ENCODE measurements at places on chromosomes 7 and 10.

- DNase-seq, result no peak
Measured at GRCh38 chr10:30705625-30706149, 76.1 kb upstream of the LYZL2 start.

DNA sequence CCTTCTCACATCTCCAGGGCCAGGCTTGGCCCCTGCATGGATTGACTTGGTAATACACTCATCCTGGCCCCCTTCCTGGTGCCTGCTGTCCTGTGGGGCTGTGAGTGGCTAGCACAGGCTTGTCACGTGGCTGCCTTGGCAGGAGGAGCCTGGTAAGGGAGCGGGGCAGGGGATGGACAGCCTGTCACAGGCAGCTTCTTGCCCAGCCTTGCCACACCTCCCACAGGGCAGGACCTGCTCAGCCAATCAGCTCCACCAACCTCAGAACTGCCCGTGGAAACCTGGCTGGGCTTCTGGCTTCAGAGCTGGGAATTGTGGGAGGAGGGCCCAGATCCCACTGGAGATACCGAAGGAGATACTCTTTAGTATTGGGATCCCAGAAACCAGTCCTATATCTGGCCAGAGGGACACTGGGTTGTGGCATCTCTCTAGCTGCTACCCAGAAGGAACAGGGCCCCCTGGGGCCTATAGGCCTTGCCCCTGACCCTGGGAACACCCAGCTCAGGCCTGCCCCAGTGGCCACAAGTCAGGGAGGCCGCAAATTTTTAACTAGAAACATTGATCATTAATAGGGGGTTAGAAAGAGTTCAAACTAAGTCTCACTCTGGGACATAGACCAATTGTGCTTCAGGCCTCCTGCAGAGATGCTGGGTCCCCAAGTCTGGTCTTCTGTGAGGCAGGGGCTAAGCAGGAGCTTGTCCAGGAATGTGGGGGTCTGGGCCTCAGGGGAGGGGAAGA lies at the start of gene HOGA1:
Gene HOGA1 (plus strand): TSS at position 330 of the 738 bp plus-strand sequence. CDS start 315 bp downstream, at position 645.
- no peak for DNase-seq

DNA sequence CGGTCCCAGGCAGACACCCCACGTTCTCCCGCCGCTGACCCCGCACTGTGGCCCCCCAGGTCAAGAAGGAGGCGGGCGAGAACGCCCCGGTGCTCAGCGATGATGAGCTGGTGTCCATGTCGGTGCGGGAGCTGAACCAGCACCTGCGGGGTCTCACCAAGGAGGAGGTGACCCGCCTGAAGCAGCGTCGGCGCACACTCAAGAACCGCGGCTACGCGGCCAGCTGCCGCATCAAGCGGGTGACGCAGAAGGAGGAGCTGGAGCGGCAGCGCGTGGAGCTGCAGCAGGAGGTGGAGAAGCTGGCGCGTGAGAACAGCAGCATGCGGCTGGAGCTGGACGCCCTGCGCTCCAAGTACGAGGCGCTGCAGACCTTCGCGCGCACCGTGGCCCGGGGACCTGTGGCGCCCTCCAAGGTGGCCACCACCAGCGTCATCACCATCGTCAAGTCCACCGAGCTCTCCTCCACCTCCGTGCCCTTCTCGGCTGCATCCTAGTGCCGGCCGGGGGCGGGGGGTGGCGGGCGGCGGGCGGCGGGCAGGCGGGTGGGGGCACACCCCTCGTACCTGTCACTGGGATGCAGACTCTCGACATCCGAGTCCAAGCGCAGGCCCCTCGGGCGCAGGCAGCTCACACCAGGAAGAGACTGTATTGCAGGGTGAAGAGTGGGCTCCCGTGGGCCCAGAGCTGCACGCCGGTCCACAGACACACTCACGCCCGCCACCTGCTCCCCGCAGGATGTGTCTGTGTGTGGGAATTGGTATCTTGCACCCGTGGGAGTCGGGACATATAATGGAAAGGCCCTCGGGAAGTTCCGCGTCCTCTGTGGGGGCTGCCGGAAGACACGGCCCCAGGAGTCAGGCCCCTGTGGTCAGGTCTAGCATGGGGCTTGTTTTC lies 9.6 kb downstream of the MAFK start:
- no peak for DNase-seq

- no peak for DNase-seq
Measured at GRCh38 chr10:1408651-1409367, 328.5 kb downstream of the ADARB2 start.

- no peak for DNase-seq
Measured at GRCh38 chr10:120492346-120492745, 35.3 kb downstream of the PLPP4 start.

DNA sequence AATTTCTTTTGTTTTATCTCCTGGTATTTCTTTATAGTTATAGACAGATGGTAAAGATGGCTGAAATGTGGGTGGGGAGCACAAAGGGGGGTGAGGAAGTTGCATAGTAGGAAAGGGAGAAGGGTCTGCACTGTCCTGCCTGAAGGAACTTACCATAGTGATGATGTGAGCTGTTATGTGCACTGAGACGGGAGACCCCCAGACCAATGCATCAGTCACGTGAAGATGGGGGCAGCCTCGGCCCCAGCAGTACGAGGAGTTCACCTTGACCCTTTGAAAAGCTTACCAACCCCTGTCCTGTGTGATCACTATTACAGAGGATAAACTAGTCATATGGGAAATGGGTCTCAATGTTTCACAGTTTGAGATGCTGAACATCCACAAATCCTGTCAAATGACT lies 316.3 kb downstream of the TNS3 start:
- no peak for DNase-seq

DNA sequence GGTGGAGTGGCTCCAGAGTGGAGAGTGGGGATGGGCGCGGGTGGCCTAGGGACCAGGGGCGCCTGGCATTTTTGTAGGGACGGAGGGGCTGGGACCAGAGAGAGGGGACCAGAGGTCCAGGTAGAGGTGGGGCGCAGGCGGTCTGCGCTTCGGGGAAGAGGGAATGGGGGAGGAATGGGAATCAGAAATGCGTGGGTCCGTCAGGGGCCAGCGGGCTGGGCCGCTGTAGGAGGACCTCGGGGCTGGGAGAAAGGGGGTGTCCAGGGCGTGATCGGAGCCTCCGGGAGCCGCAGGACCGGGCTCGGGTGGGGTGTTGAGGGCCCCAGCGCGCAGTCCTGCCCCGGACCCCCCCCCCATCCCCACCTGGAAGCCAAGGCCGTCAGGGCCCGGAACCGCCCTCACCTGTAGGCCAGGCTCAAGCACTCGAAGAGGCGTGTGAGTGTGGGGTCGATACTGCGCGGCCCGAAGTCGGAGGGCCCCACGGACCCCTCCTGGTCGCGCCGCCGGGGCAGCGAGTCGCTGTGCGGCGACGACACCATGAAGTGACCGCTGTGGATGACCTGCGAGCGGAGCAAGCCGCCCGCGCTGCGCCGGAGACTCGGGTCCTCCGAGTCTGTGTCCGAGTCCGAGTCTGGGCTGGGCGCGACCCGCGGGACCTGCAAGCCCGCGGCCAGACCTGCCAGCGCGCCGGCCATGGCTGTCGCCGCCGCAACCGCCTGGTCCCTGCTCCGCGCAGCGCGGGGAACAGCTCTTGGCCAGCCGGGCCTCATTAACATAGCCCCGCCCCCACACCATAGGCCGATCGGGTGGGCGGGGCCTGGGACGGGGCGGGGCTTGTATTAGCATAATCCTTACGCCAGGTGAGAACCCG lies at the start of gene MLXIPL:
Gene MLXIPL (minus strand): TSS at position 725 of the 871 bp plus-strand sequence. CDS start 30 bp downstream, at position 695.
- DNase-seq, result peak; percentile 52

- no peak for DNase-seq
Measured at GRCh38 chr10:119318411-119319160, 111.2 kb downstream of the GRK5 start.

GRCh38 chr10:103845972-103846371 lies 9.4 kb downstream of the SH3PXD2A start:
- DNase-seq, result peak; percentile 26

- DNase-seq, result no peak
Measured at GRCh38 chr10:28875549-28876081, 198.3 kb downstream of the BAMBI start.

DNA sequence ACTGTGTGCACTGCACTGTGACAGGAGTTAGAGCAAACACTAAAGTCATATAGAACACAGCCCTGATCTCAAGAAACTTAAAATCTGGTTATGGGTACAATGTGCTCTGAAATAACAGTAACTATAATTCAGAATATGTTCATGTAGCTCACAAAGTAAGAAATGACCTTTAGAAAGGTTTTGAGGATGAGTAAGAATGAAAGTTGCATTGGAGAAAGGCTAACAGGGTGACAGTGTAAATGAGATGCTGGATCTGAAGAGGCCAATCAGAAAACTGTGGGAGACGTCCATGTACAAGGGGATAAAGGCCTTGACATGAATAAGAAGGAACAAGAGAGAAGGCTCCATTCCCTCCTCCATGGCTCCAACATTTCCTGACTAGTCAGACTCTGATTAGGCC lies 124.7 kb downstream of the GRM3 start:
- no peak for DNase-seq

DNA sequence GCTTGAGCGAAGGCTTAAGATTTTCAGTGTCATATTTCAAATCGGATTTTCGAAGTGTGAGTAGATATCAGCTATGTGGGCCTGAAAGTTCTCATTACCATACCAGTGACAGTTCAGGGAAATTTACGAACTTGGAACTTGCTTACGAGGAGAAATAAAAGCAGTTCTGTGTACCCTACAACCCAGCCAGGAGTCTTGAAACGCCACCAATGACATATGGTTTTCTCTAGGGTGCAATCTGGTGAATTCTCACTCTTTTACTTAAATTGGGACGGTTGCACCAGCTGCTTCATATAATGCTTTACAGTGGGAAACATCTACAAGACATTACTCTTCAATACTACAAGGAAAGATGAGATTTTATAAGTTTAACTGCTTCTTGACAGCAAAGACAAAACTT lies 253.6 kb upstream of the FOXK1 start:
- DNase-seq, result no peak
